ENCODE measurements at places on chromosomes 2 and 18.
A peak's percentile ranks its signal among the peaks of the same experiment; 100 is the strongest.

DNA sequence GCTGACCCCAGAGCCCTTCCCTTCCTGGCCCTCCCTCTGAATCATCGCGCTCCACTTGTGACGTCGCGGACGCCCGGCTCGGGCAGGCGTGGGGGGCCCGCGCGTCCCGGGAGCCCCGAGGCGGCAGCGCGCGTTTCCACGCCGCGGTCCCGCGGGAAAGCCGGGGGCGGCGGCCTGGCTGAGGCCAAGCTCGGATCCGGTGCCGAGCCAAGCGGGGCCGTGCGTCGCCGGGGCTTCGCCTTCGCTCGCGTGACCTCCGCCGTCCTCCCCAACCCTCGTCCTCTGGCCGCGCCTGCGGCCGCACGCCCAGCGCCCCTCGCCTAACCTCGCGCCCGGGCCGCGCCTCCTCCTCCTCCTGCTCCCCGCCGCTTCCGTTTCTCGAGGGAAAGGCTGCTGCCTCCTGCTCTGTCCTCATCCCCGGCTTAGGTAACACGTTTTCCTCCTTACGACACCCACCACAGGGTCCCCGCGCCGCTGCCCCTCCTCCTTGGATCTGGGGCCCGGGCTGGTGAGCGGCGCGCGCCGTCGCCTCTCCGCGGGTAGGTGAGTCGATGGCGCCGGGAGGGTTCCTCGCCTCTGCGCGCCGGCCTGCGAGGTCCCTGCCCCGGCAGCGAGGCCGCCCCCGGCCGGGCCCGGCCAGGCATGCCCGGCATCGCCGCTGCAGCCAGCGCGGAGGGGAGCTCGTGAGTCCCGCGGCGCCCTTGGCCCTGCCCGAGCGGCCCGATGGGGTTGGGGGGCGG lies at the start of gene INPP1:
TSS of gene INPP1 (plus strand) at position 54 of the 740 bp plus-strand sequence. CDS start 16,514 bp downstream, outside the sequence.
- DNase-seq = peak; percentile 39

DNA sequence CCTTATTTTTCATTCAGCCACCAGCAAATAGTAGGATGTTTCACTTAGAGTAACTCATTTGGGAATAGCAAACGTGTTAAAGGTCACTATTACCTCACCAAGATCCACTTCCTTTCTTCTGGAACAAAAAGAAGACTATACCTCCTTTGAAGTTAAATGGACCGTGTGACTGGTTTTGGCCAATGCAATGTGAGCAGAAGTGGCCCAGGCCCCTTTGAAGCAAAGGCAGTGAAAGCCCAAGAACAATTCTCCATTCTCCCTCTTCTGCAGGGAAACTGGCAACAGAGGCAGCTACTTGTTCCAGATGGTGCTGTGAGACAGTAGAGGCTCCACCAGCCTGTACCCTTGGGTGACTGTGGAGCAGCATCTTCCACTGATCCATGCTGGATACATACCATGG lies 11.3 kb upstream of the MALL start:
- no peak for DNase-seq

- no peak for DNase-seq
Observed at GRCh38 chr18:34039201-34039600, 185.5 kb downstream of the NOL4 start.

DNA sequence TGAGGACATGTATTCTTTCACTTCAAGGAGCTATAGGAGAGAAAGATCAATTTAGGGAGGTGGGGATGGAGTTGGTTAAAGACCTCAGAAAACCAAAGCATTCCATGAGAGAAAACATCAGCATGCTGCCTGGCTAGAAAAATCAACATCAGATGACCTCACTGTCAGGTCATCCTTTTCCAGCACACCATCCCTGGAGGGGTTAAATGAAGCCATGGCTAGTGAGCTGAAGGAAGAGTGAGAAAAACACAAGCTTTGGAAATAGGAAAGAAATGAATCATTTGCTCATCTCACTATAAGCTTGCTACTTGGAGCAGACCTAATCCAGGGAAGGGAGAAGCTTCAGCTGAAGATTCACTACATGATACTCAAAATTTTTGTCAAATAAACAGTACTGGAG lies 109.5 kb upstream of the ITGB6 start:
- DNase-seq = no peak

DNA sequence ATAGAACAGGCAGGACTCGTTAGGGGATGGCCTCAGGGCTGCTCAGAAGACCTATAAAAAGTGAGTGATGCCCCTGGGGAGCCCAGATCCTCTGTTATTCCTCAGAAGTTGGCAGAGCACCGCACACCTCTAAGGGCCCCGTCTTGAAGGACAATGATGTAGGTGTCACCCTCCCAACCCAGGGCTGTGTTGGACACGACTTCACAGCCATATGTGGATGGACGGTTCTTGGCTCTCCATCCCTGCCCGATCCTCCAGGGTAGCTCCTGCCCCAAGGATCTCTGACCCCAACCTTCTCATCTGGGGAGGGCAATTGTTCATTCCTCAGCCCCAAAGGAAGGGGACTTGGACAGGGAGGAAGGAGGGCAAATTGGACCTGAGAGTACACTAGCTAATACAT lies 246.1 kb downstream of the DYSF start:
- DNase-seq = no peak

- no peak for DNase-seq
Observed at GRCh38 chr2:159090514-159091201, 122.2 kb downstream of the TANC1 start.

DNA sequence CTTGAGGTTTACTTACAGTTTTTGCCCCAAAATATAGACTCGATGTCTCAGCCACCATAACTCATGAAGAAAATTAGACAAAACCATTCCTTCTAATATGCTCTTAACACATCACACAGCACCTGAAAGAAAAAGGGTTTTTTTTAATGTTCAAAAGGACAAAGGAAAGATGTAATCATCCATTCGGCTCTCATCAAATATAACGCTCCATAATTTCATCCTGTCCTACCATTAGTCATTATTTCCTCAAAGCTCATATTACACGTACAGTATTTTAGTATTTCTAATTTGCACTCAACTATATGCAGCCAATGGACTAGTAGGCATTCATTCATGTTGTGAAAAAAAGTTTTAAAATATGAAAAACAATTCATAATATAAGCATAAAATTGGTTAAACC lies 24.8 kb downstream of the ESCO1 start:
- no peak for DNase-seq

GRCh38 chr18:46343931-46344372 lies 239.8 kb downstream of the HAUS1 start:
- DNase-seq = peak; percentile 56

DNA sequence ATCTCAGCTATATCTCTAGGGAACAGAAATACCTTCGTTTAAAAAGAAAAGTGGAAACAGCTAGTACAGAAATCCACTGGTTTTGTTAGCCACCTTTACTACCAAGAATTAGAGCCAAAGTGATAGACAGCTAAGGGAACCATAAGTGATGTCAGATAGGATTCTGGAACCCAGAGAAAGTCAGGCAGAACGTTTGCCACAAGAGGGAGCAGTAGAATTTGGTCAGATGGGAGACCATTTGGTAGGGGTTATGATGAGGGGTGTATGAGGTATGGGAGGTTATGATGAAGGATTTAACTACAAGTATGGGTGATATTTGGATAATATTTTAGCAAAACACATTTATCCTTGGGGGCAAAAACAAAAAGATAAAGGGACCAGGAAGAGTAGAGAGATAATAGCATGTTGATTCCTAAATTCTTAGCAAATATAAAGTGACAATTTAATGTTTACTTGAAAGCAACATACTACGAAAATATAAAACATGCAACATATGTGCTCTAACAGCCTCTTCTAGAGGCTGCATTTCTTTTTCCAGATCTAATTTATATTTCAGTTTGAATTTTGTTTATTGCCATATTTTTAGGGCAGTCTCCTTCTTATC lies 3.3 kb downstream of the SLC8A1 start:
- no peak for DNase-seq

- peak; percentile 28 for DNase-seq
Observed at GRCh38 chr2:234135750-234136221, 85.3 kb downstream of the SPP2 start.

GRCh38 chr2:70686577-70687460 lies 81.2 kb downstream of the ADD2 start:
- no peak for DNase-seq

- no peak for DNase-seq
Observed at GRCh38 chr18:59189008-59189407, 30.9 kb upstream of the GRP start.

DNA sequence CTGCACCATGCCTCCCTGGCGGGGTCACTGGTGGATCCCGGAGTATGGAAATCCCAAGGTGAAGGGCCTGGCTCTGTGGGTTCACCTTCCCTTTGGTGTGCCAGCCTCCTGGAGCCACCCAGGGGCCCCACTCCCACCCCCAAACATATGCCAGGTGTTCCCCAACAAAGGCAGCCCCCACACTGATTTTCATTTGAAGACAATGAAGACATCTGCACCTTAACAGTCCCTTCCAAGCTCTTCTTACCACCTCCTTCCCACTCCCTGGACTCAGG lies 11.7 kb downstream of the BIN1 start:
- no peak for DNase-seq

GRCh38 chr2:236916651-236917050 lies 169.0 kb upstream of the COPS8 start:
- no peak for DNase-seq

- no peak for DNase-seq
Observed at GRCh38 chr18:57922885-57923284, 119.8 kb upstream of the ATP8B1 start.

- DNase-seq = no peak
Observed at GRCh38 chr2:180520206-180520605, 460.2 kb upstream of the UBE2E3 start.

GRCh38 chr2:158796652-158797051 lies 1.5 kb downstream of the DAPL1 start:
- no peak for DNase-seq

- no peak for DNase-seq
Observed at GRCh38 chr18:78087338-78087737, 837.7 kb downstream of the GALR1 start.

- no peak for DNase-seq
Observed at GRCh38 chr2:176124110-176124946, 1.8 kb downstream of the HOXD9 start.

DNA sequence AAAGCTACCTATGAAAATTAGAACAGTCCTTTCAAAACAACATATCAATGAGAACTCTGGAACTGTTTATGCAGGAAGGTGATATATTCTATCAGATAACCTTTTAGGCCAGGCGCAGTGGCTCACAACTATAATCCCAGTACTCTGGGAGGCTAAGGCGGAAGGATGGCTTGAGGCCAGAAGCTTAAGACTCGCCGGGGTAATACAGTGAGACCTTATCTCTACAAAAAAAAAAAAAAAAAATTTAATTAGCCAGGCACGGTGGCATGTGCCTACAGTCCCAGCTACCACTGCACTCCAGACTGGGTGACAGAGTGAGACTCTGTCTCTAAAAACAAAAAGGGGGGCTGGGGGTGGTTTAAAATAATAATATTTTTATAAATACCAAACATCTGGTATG lies 77.9 kb downstream of the OSBPL1A start:
- DNase-seq = no peak

DNA sequence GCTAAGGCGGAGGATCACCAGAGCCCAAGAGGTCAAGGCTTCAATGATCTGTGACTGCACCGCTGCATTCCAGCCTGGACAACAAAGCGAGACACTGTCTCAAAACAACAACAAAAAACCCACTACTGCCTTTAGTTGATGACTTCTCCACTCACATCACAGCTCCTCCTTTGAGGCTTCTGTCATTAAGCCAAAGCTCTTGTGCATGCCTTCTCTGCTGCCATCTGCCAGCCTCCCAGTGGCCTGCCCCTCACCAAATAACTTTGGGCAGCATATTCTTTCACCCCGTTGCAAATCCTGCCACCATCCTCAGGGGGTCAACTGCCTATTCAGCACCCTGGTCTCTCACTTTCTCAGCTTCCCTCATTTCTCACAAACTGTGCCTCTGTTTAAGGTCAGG lies 27.5 kb downstream of the OSBPL1A start:
- DNase-seq = no peak

DNA sequence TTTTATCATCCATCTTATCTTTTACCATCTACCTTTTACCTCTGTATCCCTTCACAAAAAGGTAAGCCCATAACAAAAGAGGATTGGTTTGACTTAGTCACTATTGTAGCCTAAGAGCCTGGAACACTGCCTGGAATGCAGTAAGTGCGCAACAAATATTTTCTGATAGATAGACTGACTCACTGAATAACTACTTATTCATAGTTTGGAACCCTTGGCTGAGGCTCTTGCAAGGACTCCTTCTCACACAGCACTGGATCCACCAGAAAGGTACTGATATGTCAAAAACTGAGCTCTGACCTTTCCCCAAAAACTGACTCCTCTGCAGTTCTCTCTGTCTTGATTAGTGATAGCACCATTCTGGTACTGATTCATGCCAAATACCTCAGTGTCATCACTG lies 426.7 kb downstream of the SETBP1 start:
- no peak for DNase-seq

GRCh38 chr2:25586726-25587144 lies 86.6 kb downstream of the DTNB start:
- DNase-seq = no peak

GRCh38 chr2:55555977-55556376 lies 36.5 kb downstream of the CFAP36 start:
- DNase-seq = no peak

GRCh38 chr2:69977906-69978482 lies 16.6 kb upstream of the ASPRV1 start:
- DNase-seq = no peak

DNA sequence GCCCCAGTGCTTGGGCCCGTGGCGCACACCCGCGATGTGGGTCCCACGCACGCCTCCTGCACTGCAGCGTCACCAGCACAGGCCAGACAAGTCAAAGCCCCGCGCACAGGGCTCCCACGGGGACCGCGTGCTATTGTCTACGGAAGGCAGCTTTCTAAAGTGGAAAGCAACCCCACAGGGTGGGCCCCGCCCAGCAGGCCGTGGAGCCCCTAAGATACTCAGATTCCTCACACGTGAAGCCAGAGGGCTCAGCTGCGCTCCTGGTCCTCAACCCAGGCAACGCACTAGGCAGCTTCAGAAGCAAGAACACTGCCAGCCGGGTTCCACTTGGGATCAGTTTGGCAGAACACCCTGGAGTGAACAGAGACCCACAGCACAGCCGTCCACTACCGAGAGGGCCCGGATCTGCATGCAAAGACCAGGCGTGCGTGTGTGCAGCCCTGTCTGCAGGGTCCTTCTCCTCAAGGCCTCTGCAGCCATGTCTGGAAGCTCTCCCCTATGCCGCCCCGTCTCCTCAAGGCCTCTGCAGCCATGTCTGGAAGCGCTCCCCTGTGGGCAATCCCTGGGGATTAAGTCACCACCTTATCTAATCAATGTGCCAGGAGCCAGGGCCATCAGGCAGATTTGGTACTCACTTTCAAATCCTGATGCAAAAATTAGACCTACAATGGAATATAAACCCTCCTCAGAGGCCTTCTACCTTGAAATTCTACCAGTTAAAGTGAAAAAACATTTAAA lies 231.3 kb downstream of the HDAC4 start:
- DNase-seq = no peak

DNA sequence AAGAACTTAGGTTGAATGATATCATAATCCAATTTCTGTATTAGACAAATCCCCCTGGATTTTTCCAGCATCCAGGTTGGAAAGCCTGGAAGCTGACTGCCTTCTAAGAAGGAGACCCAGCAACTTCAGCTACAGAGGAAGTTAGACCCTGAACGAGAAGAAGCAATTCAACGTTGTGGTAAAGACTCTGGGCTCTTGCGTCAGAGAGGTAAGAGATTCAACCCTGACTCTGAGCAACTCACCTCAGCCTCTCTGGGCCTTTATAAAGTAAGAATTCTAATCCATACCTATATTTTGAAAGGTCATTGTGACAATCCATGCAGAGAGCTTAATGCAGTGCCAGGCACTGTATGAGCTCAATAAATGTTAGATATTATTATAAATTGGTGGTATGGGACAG lies 9.7 kb downstream of the E2F6 start:
- no peak for DNase-seq

GRCh38 chr2:231181860-231182512 lies 16.4 kb upstream of the ARMC9 start:
- no peak for DNase-seq

- DNase-seq = no peak
Observed at GRCh38 chr2:121529439-121530211, 1.1 kb upstream of the RNU4ATAC start.
